ENCODE measurements at places on chromosomes 5 and 9.

DNA sequence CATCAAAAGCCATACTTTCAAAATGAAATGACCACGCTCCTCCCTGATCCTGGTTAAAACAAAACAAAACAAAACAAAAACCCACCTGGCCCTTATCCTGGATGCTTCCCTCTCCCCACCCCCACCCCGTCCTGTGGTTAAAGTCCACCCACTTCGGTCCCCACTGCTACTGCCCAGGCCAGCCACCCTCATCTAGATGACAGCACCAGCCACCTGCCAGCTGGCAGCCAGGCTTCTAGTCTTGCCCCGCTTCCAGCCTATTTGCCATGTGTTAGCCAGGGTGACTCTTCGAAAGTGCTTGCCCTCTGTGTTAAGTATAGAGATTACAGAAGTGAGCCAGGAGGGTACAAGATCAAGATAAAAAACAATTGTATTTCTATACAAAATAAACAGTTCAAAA, 27.5 kb upstream of the NCS1 start:
- DNase-seq: no peak

- no peak for DNase-seq
These were observed 7.7 kb downstream of the ZNF622 start for GRCh38 chr5:16457853-16458252.

- no peak for DNase-seq
These were observed 19.4 kb downstream of the CSF1R start for GRCh38 chr5:150066901-150067396.

DNA sequence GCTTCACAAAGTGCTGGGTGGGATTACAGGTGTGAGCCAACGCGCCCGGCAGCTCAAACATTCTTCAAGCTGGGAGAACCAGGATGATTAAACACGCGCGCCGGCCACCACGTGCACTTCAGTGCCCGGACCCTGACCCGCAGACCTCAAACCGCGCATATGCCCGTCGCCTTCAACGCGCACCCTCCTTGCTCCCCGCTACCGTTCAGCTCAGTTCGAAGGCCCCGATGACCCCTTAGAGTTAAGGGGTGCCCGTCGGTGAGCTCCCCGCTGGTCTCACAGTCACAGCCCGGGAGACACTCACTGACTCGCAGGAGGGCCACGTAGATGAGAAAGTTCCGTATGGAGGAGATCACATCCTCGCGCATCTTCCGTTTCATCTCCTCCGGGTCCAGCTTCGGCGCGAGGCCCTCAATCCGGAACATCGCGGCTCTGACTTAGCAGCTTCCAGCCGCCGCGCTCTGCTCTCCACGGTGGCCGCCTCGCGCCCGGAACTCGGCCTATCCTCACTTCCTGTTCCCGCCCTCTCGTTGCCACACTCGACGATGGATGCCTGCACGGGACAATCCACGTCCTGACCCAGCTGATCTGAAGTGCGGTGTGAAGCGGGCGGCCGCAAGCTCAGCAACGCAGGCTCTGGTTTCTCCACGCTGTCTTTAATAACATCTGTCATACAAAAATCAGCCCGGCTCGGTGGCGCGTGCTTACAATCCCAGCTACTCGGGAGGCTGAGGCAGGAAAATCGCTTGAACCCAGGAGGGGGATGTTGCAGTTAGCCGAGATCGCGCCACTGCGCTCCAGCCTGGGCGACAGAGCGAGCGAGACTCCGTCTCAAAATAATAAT, at the start of gene TOMM5:
Gene TOMM5, minus strand, starts transcription at position 490 of the 844 bp plus-strand sequence. Its CDS starts 65 bp downstream, at position 425.
- DNase-seq: peak; percentile 96

GRCh38 chr5:96501991-96502646, 69.1 kb upstream of the PCSK1 start:
- no peak for DNase-seq

DNA sequence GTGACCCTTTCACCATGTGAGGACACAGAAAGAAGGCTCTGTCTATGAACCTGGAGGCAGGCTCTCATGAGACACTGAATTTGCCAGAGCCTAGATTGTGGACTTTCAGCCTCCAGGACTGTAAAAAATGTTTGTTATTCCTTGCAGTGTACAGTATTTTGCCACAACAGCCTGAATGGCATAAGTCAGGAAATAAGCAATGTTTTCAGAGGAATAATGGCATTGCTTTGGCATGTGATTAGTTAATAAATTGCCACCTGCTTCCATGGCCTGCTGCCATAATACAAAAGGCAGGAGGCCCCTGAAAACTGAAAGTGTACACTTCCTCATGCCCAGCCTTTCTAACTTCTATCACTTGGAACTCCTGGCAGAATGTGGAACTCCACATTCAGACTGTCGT, 408.1 kb downstream of the GADD45G start:
- DNase-seq: no peak

DNA sequence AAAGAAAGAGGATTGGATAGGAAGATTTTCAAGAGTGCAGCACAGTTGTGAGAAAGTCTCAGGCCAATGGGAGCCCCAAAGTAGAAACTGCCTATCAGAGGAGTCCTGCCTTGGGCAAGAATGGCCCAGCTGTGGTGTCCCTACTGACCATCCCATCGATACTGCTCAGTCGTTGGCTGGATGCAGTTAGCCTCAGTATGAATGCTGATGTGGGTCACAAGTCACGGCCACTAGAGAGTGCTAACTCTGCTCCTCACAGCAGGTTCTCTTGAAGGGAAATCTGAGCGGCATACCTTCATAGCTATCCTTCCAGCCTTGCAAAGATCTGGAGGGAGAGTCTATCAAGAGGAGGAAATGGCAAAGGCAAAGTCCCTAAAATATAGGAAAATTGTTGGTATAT, 11.6 kb upstream of the CETN3 start:
- no peak for DNase-seq

- no peak for DNase-seq
These were observed 134.6 kb downstream of the EDIL3 start for GRCh38 chr5:84249918-84250630.

GRCh38 chr5:124662181-124662781, 84.2 kb downstream of the ZNF608 start:
- DNase-seq: peak; percentile 56

DNA sequence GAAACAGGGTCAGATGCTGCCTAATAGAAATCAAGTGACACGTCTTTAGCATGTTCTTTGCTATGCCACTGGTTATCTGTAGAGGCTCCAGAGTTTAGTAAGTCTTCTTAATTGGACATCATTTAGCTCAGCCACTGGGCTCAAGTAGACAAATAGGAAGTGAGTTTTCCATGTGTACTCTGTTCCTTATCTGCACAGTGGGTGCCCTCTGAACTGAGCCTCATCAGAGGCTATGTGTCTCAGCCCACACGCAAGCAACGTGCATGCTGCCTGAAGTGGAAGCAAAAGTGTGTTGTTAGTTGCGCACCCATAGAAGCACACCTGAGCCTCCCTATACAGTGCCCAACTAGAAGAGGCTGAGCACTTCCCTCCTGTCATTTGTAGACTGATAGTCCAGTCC, 134.7 kb downstream of the SEMA5A start:
- no peak for DNase-seq

DNA sequence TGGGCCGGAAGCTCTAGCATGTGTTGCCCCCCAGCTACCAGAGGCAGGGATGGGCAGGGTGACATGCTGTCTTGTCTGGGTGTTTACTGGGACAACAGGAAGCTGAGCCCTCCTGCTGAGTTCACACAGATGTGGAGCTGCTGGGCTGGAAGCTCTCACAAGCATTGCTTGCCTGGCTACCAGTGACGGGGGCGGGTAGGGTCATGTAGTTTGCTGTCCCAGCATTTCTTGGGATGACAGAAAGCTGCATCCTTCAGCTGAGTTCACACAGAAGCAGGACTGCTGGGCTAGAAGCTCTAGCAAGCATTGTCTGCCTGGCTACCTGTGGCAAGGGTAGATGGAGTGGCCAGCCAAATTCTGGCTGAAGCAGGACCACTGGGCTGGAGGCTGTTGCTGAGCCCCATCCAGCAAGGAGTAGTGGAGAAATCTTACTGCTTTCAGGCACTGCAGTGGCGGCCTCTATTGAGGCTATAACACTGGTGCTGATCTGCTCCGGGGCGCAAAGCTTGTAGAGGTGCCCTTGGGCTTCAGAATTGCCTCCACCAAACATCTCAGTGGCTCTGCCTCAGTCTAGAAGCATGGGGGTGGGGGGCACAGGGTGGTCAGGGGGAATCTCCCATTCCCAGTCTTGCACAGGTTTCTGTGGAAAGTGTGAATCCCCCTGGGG, 25.1 kb downstream of the POLK start:
- DNase-seq: no peak

- DNase-seq: no peak
These were observed 129.3 kb downstream of the EFNA5 start for GRCh38 chr5:107541400-107541799.

GRCh38 chr5:95591490-95591901, 28.4 kb upstream of the GPR150 start:
- no peak for DNase-seq

GRCh38 chr9:127397646-127398274, 791 bp downstream of the SLC2A8 start:
- peak; percentile 53 for DNase-seq

DNA sequence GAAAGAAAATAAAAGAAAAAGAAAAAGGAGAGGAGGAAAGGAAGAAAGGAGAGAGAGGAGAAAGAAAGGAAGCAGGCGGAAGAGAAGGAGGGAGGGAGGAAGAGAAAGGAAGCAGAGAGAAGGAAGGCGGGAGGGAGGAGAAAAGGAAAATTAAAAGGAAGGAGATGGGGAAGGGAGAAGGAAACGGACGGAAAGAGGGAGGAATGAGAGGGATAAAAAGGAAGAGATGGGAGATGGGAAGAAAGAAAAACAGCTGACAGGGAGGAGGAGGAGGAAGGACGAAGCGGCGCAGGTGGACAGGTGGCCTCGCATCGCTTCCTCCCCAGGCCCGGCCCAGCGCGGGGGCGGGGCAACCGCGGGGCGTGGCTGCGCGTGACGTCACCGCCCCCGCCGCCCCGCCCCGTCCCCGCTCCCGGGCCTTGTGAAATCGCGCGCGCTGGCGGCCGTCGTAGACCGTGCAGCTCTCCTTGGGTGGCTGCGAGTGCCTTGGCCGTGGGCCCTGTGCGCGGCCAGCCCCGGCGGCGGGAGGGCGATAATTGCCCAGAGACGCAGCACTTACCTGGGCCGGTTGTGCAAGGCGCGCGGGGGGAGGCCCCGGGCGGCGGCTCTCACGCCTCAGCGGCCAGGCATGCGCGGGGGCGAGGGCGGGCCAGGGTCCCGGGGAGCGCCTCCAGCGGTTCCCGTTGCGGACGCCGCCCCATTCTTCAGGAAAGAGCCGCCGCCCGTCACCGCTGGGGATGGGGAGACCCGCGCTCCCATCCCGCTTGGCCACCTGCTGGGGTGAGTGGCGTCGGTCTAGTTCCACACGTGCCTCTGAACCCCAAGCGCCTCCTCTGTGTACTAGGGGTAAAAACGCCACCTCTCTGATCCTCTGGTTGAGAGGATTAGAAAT, 49.6 kb upstream of the FOXE1 start:
- DNase-seq: peak; percentile 74

DNA sequence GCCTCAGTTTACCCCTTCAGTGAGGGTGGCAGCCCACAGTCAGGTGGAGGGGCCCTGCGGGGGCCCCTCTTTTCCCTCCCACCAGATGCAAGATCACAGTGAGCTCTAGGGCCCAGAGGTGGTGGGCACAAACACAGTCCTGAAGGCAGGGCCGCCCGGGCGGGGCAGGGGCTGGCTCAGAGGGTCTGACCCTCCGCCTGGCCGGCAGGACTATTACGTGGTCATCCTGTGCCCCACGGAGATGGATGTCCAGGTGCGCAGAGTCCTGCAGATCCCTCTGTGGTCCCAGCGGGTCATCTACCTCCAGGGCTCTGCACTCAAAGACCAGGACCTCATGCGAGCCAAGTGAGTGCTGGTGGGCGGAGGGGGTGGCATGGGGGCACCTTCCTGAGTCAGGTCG, 63.4 kb downstream of the KCNT1 start:
- DNase-seq: no peak

- DNase-seq: no peak
These were observed 41.4 kb upstream of the SLCO6A1 start for GRCh38 chr5:102539996-102540728.

DNA sequence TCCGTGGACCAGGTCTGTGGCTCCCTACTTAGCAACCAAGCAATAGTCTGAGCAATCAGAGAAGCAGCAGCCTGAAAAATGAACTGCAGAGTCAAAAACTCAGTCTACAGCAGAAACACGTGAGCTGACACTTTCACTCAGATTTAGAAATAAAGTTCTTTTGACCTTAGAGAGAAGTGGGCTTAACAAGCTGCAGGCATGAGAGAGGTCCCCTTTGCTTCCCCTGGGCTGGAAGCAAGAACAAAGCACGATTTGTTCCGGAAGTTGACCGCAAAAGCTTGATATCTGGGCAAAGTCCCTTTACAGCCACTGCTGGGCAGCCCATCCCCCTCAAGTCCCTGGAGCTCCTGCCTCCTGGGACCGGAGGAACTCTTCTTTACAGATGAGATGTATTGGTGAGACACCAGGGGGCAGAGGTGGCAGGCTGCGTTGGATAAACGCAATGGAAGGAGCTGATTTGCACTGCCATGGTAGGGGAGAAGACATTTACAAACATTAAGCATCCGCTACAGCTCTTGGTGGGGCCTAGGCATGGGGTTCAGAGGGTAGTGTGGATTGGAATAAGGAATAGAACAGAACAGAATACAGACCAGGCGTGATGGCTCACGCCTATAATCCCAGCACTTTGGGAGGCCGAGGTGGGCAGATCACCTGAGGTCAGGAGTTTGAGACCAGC, 5.8 kb upstream of the SOWAHA start:
- peak; percentile 93 for DNase-seq

DNA sequence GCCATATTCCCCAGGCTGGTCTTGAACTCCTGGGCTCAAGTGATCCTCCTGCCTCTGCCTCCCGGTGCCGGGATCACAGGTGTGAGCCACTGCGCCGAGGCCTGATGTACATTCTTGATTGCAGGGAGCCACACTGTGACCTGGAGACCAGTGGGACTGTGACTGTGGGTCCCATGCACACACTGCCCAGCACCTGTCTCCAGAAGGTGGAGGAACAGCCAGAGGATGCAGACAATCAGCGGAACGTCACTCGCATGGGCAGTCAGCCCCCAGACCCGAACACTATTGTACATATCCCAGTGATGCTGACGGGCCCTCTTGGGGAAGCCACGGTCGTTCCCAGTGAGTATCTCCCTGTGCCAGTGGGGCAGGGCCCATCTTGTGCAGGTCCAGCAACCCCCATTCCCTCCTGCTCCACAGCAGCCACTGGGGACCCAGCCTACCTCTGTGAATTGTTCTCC, 147.3 kb downstream of the CACNA1B start:
- peak; percentile 8 for DNase-seq

DNA sequence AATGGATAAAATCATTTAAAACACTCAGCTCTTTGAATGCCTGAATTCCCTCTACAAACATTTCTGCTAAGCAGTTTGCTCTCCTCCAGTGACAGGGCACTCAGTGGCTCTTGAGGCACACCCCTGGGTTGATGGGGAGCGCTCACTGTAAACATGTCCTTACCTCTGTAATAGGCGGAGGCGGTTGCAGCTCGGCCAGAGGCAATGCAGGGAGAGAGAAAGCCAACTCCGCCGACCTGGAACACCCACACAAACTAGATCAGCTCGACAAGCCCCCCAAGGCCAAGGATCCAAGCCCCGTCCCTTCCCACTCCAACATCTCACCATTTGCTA, 329 bp downstream of the CDC23 start:
- DNase-seq: no peak

- no peak for DNase-seq
These were observed 6.3 kb upstream of the SMU1 start for GRCh38 chr9:33082538-33083326.

All from colonic mucosa (tissue), 4 donors.